ENCODE measurements at places on chromosomes 4 and X.

DNA sequence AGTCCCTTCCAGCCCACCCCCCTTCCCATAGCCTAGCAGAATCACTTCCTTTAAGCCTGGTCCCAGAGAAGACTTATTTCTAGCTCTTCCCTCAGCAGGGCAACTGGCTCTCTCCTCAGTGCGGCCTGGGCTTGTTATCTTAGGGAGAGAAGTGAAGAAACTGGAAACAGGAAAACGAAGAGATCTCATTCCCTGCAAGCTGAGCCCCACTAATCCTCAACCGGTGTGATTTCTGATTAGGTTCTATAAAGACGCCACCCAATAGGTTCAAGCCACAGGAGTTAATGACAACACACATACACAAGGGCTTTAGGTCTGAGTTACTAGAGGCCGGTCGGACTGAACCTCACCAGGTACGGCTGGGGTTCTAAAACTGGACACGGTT lies 3.2 kb downstream of the GSX2 start:
- DNase-seq = no peak

DNA sequence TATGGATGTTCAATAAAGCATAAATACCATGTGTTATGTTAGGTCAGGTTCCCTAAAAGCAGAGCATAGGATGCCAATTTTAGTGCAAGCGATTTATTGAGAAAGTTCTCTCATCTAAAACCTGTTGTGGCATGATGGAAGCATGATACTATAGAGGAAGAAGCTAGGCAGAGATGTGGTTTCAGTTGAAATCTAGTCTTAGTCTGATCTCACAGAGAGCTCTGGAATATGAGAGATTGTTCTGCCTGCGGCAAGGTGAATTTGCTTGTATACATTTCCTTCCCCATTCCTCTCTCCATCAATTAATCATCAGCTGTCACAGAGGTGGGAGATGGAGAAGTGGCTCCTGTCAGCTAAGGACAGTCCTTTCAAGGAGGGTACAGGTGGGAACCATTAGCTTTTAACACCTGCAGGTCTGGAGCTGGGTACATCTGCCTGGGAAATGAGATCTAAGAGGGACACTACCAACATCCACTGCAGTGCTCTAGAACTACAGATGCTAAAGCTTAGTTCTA lies 252.4 kb downstream of the CFAP299 start:
- DNase-seq = no peak

DNA sequence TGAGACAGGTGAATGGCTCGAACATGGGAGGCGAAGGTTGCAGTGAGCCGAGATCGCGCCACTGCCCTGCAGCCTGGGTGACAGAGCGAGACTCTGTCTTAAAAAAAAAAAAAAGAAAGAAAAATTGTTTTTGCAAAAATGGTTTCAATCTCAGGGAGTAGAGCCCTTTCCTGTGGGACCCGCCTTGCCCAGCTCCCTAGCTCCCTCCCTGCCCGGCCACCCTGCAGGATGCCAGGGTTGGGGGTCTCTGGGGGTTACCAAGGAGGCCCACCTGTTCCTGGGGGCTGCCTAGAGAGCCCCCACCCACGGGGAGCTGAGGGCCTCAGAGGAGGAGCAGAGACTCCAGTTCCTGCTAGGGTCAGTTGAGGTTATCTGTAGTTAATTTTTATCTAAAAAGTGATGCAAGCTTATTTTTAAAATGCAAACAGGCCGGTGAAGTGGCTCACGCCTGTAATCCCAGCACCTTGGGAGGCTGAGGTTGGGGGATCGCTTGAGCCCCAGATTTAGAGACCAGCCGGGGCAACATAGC lies 18.7 kb upstream of the PLCXD1 start:
- DNase-seq = no peak

DNA sequence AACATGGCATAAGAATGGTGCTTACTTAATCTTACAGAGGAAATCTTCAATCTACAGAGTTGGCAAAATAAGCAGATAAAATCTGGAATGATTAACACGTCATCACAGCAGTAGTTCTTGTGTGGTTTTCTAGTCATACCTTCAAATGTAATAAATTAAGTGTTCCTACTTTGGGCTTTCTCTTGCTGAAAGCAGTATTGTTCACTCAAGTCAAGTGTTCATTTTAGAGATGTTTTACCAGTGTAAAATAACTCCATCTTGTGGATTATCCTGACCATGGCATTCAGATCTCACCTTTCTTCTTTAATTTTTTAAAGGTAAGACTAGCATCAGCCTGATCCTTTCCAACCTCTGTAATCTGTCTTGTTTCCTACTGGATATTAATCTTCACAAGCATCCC lies 72.9 kb downstream of the ADAMTS3 start:
- DNase-seq = no peak

- no peak for DNase-seq
Measured at GRCh38 chr4:152143806-152144205, 383.0 kb upstream of the GATB start.

DNA sequence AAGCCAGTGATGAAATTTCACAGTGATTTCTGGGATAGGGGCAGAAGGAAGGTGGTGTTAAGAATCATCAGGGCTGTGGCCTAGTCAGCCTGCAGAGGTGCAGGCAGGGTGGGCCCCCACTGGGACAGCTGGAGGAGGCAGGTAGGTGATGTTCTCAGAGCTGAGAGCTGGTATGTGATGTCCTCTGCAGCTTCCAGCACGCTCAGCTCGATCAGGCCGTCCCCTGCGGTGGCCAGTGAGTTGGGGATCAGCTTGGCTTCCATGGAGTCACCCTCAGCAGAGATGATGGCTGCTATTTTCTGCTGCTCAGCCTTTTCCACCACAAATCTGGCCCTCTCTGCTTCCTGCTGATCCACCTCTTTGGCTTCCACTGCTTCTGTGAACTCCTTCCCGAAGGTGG lies 81.1 kb downstream of the IL1RAPL2 start:
- no peak for DNase-seq

DNA sequence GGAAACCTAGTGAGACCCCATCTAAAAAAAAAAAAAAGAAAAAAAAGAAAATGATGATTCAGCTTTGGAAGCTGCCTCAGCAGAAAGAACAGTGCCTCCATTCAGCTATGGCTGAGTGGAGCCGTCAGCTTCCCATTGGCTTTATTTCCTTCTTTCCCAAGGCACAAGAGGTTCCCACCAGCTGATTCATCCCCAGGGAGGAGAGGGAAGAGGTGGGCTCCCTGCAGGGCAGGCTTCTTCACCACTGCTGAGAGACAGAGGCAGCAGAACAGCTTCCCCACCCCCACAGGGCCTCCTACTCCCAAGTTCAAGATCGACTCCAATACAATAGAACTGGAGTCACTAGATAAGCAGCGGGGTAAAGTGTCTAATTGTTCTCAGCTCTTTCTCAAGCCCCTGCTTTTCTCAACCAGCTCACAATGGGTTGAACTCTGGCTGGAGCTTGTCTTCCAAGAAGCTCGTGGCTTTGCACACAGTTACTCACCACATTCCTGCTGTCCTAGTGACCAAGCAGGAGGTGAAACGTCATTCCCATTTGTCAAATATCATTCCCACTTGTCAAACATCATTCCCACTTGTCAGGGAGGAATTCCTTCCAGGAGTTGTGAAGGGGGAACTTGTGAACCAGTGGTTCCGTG lies 47.8 kb downstream of the FHDC1 start:
- DNase-seq = no peak
